ENCODE measurements at places on chromosomes 3 and 15. TPM values are rescaled to one million over a fixed set of nuclear protein-coding genes. Genes with fewer than 3 reads are reported as not detected.

CFAP100 gene
- total RNA-seq = not detected

RPL22L1 gene
- total RNA-seq = 11.7 TPM

RYR3 gene
- not detected for total RNA-seq

VWA5B2 gene
- not detected for total RNA-seq

KLF15 gene
- total RNA-seq = 33.0 TPM

MCF2L2 gene
- total RNA-seq = 0.22 TPM

CHDH gene
- 11.0 TPM for total RNA-seq

CELSR3 gene
- 0.38 TPM for total RNA-seq

DNA sequence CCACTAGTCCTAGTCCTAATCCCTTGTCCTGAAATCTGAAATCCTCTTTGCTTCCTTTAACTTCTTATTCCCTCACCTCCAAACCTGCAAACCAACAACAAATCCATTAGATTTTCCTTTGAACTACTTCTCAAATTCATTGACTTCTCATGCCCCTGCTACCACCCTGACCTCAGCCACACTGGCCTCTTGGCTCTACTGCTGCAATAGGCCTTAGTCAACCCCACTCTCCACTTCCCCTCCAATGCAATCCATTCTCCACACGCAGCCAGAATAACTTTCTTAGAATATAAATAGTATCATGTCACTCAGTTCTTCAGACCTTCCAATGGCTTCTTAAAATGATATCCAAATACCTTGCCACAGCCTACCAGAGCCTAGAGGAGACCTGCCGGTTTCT is 131.1 kb upstream of the GADL1 start:
- no peak for DNase-seq

- DNase-seq = no peak
Measured at GRCh38 chr3:190695225-190695624, 167.3 kb downstream of the GMNC start.

GRCh38 chr3:171803044-171803443 is 7.2 kb downstream of the PLD1 start:
- DNase-seq = no peak

GRCh38 chr3:158918008-158918407 is 116.2 kb downstream of the MFSD1 start:
- no peak for DNase-seq

DNA sequence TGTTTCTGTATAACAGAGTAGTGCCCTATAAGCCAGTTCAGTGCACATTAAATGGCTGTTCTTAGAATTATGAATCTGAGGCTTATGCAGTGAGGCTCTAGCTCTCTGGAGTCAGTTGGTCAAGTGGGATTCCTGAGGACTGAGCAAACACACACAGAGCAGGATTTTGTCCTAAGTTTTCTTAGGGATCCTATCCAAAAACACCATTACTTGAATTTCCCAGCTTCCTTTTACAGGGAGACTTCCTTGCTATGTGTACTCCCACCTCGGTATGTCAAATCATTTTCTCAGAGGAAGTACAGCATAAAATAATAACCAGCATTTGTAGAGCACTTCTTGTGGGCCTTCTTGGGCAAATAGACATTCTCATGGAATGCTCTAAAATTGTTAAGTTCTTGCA is 63.1 kb upstream of the GOLGA6B start:
- DNase-seq = no peak

DNA sequence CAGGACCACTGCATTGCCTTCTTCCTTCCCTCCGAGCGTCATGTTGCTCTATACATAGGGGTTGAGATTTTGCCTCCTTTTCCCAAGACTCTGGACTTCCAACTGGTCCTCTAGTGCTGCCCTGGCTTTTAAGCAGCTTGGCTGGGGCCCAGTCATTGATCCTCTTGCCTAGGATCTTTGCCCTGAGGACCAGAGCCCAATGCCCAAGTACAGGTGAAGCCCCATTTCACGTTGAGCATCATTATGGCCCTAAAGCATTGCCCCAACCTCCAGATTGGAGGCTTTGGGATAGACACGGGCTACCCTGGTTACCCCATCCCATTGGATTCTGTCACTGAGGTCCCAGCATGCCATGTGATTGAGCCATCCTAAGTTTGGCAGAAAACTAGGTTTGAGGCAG is 47.7 kb downstream of the CYP19A1 start:
- DNase-seq = no peak

DNA sequence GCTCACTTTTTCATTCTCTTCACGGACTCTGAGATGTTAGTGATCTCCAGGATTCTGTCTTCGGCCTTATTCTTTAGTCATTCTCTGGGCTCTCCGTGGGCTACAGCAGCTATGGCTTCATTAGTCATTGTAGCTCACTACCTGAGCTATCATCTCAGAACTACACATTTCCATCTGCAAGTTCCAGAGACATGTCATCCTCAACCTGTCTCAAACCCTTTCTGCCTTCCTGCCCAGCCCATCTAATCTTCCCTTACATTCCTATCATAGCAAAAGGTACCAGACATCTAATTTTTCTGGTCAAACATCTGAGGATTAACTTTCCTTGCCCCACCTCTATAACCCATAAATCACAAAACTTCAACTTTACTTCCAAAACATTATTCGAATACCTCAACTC is 13.2 kb downstream of the TSPAN3 start:
- DNase-seq = no peak
